ENCODE measurements at places on chromosomes 1 and 21. TPM values are rescaled to one million over a fixed set of nuclear protein-coding genes. Genes with fewer than 3 reads are reported as not detected.

Gene CLCNKA
- total RNA-seq, result 0.93 TPM

Gene CIART
- 20.4 TPM for total RNA-seq

Gene RPS6KA1
- total RNA-seq, result 6.9 TPM

Gene MEAF6
- 39.4 TPM for total RNA-seq

DNA sequence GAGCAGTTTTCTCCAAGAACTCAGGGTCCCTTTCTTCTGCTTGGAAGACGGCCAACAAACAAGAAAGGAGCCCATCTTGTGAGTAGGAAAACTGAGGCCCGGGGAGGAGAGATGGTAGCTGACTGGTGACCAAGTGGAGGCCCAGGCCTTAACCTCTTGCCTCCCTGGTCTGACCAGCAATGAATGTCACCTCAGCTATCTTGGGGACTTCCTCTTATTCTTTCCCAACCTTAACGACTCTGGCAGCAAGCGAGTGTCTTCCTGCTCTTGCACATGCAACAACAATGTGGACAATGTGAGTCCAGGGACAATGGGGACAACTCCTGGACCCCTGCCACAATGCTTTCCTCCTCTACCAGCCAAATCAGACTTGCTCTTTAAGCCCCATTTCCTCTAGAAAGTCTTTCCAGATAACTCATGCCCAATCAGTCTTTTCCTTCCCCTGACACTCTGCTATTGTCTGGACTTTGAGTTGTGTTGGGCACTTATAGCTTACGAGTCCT lies 12.6 kb downstream of the HSPG2 start:
- peak; percentile 76 for DNase-seq

DNA sequence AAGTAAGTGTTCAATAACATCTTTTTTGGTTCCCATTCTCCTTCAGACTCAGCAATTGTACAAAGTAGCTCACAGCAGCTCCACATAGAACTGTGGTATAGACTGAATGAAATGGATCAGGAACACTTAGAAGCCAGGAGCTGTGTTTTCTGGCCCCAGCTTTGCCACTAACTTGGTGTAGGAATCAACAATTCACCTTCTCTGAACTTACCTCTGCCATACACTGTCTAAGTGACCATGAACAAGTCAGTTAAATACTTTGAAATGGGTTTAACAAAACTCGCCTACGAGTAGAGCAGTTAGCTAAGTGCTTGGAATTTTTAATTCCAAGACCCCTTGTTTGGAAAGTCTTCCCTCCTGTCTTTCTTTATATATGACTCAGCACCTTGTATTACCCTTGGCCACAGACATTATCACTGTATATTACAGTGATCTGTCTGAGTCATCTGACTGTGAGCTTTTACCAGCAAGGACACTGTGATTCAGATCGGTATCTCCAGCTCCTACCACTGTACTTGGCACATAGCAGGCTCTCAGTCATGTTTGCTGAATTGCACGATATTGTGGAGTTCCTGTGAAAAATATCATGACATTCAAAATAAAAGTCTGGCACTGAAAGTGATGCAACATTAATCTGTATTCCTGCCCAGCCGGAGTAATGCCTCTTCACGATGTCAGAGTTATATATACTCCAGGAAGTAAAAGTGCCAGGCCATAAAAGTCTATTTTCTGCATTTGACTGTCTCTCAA lies 101.7 kb upstream of the BEND5 start:
- no peak for DNase-seq

DNA sequence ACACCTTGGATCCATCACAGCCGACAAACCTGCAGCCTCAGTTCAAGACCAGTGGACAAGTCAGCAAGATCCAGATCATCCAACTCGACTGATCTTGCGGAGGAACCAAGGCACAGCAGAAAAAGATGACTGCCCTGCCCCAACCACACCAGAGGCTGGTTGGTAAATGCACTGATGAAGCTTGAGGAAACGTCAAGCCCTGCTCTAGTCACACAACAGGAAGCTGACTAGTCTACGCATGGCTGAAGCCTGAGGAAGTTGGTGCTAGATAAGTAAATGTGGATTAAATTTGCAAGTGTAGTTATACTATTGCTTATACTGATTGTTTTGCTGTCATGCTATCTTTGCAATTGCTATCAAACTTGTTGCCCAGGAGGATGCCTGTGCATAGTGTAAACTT lies 89.0 kb downstream of the LIPI start:
- no peak for DNase-seq

GRCh38 chr1:202684716-202685115 lies 25.5 kb downstream of the SYT2 start:
- no peak for DNase-seq

DNA sequence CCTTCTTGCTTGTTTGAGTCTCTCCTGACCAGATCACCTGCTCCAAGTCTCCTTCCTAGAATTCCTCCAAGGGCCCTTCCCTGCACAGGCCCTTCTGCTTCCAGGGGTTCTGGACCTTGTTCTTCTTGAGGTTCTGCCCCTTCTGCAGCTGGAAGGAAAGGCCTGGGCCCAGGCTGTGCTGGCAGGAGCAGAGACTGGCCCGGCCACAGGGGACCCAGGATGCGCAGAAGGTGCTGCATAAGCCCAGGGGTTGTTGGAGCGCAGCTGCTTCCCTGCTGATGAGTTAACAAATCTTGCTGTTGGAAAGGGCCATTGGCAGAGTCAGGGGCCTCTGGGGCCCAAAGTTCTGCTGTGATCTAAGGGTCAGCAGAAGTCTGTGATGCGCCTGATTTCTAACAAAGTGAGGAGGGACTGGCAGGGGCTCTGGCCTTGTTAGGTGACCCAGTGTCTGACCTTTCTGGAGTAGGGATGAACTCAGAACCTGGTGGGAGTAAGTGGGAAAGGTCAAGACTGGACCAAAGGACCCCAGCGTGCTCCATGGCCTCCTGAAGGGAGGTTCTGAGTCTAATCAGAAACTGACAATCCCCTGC lies 509.8 kb downstream of the PTPRU start:
- no peak for DNase-seq

- no peak for DNase-seq
Measured at GRCh38 chr1:226276987-226277386, 32.0 kb downstream of the LIN9 start.

Data from right cardiac atrium (tissue), 5 donors.